Neuronal stem cell (in vitro differentiated cells): ENCODE measurements at places on chromosomes 5 and 9.

- no peak for DNase-seq
These were observed 25.9 kb downstream of the SRFBP1 start for GRCh38 chr5:121987685-121988073.

GRCh38 chr5:52838326-52839015 is 50.8 kb downstream of the ITGA1 start:
- DNase-seq: no peak

- no peak for DNase-seq
These were observed 612.6 kb upstream of the CLINT1 start for GRCh38 chr5:158471535-158471924.

DNA sequence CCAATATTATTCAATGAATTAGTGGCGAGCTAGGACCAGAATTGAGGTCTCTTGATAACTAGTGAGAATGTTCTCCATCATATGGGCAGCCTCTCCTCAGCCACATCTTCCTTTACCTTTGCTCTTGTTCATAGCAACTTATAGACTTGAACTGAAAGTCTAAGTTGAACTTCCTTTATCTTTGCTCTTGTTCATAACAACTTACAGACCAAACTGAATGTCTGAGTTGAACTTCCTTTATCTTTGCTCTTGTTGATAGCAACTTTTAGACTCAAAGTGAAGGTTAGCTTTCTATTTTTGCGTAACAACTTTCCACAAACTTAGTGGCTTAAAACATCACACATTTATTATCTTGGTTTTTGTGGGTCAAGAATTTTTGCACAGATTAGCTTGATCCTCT is 146.4 kb upstream of the C9orf72 start:
- DNase-seq: no peak

GRCh38 chr5:118825226-118825625 is 163.1 kb downstream of the DTWD2 start:
- no peak for DNase-seq

GRCh38 chr5:118439831-118440230 is 548.5 kb downstream of the DTWD2 start:
- no peak for DNase-seq

DNA sequence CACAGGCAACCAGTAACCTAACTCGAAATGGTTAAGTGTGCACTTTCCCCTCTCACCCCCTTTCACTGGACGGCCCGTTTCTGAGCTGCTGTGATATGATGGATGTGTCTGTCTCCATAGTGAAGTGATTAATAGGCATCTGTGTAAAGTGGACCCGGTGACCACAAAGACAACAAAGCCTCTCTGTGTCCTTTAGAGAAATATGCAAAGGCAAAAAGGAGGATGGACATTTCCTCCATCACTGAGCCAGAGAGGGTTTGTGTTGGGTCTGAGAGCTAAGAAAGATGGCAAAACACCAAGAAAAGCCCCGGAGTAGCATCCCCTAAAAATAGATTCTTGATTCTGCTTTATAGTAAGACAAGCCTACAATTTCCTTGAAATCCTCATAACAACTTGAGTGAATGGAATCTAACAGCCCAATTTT is 120.6 kb downstream of the SEMA6A start:
- no peak for DNase-seq

DNA sequence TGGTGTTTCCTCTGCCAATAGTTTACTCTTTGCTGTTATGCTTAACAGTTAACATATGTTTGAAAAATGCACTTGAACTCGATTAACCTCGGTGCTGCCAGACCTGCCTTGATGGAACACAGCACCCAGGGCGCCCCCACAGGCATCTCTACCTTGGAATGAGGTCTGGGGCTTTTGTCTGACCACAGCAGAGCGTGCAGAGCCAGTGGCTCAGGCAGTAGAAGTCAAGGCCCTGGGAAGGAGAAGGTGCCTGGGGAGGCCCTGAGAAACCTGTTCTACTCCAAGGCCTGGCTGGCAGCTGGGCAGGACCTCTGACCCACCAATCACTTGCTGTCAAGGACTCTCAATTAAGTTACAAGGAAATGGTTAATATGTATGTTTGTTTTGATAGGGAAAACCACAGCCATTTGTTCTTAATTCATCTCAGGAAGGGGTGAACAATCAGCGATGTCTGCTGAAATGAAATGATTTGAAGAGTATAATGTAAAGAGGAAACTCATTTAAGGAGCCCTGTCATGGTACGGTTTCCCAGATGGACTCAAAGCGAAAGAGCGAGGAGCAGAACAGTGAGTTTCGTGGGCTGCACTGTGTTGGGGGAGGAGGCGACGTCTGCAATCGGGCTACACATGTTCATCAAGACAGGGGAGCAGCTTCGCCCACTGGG is 21.9 kb downstream of the MACROH2A1 start:
- no peak for DNase-seq

DNA sequence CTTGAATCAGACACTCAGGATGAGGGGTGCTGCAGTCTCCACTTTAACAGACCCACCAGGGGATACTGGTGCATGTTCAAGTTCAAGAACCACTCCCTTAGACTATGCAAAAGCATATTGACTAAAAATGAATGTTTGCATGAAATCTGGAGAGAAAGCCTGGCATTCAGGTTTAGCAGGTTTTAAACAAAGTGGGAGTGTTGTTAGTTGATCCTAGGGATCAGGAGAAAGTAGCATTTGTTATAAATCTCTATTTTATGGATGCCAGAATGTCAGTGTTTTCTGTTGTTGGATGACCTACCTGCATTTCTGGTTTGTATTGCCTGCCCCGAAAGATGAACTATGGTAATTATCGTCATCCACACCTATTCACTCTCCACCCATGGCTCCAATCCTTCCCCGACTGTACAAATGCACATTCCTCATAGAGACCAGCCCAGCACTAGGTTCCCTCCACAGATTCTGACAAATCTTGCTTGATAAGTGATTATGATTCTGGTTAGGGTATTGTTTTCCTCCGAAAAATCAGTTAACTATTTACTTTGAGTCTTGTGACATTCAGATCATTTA is 17.2 kb downstream of the TMEM252 start:
- no peak for DNase-seq

DNA sequence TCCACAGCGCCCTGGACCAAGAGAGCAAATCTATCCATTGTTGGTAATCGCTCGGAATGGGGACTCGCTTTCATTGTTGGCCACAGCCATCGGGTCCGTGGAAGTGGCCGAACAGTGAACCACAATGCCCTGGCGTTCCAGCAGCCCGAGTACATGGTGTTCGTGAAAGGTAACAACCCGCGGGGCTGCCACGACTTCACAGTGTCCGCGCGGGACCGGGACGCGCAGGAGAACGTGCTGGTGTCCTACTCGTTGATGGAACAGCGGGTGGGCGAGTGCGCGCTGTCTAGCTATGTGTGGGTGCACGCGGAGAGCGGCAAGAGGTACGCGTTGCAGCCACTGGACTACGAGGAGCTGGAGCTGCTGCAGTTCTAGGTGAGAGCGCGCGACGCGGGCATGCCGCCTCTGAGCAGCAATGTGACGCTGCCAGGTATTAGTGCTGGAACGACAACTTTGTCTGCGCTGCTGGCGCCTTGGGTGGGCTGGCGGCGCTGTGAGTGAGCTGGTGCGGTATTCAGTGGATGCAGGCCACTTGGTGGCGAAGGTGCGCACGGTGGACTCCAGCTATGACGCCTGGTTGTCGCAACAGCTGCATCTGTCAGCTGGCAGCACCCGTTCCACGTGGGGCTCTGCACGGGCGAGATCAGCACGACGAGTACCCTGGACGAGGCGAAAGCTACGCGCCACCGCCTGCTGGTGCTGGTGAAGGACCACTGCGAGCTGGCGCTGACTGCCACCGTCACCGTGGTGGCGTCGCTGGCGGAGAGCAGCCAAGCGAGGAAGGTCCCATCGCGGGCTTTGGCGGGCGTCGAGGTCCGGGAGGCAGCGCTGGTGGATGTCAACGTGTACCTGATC is 6.1 kb upstream of the PCDHA11 start:
- no peak for DNase-seq

- no peak for DNase-seq
These were observed 137.9 kb upstream of the TRIM32 start for GRCh38 chr9:116549061-116549664.

DNA sequence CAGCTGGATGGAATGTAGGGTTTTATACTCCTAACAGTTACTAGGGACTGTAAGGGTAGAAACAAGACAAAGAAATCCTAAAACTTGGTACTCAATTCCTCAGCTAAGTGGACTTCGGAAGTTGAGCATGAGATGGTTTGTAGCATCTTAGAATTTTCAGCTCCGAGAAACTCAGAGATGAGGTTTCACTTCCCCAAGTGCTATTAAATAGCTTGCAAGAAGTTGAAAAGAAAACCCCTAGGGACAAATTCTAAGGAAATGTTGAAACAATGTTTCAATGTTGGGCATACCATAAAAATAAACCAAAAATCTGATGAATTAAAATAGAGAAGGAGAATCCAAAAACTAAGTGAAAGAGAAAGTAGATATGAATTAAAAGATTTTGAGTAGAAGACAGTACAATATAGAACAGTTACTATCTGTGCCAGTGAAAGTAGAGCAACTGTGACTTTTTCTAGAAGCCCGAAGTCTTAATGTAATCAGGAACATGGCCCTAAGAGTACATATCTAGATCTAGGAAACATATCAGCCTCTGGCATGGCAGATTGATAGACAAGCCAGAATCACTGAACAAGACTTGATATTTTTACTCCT is 308.6 kb upstream of the RGMB start:
- no peak for DNase-seq

- DNase-seq: no peak
These were observed 322.3 kb downstream of the ASTN2 start for GRCh38 chr9:117092582-117092981.

DNA sequence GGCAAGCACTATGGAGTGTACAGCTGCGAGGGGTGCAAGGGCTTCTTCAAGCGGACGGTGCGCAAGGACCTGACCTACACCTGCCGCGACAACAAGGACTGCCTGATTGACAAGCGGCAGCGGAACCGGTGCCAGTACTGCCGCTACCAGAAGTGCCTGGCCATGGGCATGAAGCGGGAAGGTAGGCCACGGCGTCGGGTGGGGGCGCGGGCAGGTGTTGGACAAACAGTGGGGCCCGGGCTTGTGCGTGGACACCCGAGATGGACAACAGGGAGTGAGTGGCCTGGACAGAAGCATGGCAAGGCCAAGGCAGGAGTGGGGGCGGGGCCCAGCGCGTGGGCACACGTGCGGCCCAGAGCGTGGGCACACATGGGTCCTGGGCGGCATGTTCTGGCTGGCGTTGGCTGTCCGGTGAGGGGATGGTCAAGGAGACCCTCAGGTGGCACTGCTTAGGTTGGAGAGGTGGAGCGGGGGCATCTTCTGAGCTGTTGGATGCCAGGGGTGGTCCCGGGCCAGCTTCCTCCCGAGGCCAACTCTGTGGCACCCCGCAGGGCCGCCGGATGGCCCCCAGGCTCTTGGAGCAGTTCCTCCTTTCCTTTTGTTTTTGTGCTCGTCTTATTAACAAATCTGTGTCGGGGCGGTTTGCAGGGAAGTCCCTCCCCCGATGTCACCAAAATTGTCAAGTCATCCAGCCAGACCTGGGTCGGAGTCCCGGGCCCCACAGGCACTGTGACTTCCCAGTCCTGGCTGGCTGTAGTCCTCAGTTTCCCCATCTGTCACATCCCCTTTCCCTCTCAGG is 82.9 kb downstream of the RXRA start:
- no peak for DNase-seq

DNA sequence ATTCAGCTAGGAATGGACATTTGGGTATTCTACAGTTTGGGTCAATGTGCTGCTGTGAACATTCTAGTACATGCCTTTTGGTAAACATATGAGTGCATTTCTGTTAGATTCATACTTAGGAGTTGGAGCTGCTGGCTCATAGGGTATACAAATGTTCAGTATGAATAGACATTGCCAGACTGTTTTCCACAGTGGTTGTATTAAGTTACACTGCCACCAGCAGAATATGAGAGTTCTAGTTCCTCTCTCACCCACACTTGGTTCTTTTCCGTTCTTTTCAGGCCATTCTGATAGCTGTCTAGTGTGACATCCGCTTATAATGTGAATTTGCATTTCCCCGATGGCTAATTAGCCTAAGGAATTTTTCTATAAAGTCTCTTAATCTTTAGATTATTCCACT is 25.0 kb downstream of the STOM start:
- no peak for DNase-seq

DNA sequence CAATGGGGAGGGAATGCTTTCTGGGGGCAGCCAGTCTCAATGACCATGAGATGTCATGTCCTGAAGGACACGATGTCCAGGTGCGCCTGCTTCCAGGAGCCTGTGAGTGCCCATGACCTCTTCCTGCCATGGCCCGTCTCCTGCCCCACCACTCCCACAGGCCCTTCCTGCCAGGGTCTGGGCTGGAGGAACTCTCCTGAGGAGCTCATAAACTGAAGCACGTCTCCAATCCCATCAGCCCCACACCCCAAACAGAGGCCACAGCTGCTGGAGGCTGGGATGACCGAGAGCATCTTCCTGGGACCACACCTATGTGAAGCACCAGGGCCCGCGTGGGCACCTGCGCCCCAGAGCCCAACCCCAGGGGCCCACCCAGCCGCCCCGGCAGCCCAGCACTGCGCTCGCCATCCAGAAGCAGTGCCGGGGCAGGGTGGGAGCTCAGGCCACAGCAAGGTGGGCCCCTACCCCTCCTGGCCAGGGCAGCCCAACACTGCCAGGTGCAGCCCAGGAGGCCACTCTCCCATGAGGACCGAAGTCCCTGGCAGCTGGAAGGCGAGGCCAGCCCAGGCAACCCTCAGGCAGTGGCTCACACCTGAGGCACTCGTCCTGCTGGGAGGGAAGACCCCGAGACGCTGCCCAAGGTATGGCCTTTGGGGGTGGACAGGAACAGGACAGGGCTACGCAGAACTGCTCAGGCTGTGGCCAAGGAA is 53.9 kb upstream of the UBAC1 start:
- no peak for DNase-seq

- no peak for DNase-seq
These were observed 155.5 kb upstream of the RAD23B start for GRCh38 chr9:107127608-107128007.

- no peak for DNase-seq
These were observed 50.9 kb upstream of the PHF2 start for GRCh38 chr9:93525476-93525875.

- no peak for DNase-seq
These were observed 72.2 kb upstream of the HMHB1 start for GRCh38 chr5:143739746-143740145.

- no peak for DNase-seq
These were observed 99.1 kb downstream of the BNC2 start for GRCh38 chr9:16771356-16771755.

DNA sequence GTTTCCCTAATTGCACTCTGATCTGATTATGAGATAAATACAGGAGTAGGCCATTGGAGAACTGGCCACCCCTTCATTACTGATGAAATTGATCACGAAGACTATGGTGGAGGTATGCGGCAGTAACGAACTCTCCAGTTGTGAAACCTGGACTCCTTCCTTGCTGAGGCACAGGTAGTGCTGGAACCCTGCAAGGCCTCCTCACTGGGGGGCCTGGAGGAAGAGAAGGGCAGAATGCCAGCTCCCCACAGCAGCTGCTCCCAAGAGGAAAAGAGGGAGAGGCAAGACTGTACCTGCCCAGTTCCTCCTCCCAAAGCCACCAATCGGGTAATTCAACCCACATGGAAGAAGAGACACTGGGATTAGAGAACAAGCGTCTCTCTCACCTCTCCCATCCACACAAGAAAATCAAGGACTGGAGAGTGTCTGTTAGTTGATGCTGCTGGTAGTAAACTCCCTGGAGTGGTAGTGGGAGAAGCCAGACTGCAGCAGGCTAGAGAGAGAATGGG is 19.1 kb upstream of the TRIO start:
- DNase-seq: no peak

- no peak for DNase-seq
These were observed 38.7 kb downstream of the MTRR start for GRCh38 chr5:7907612-7908011.
